ENCODE measurements at places on chromosomes 13 and 19. TPM values are rescaled to one million over a fixed set of nuclear protein-coding genes. Genes with fewer than 3 reads are reported as not detected.

GRCh38 chr13:109576331-109576813 lies 210.0 kb downstream of the IRS2 start:
- DNase-seq = no peak

- DNase-seq = no peak
Measured at GRCh38 chr13:84896128-84896527, 903.1 kb downstream of the SLITRK6 start.

DNA sequence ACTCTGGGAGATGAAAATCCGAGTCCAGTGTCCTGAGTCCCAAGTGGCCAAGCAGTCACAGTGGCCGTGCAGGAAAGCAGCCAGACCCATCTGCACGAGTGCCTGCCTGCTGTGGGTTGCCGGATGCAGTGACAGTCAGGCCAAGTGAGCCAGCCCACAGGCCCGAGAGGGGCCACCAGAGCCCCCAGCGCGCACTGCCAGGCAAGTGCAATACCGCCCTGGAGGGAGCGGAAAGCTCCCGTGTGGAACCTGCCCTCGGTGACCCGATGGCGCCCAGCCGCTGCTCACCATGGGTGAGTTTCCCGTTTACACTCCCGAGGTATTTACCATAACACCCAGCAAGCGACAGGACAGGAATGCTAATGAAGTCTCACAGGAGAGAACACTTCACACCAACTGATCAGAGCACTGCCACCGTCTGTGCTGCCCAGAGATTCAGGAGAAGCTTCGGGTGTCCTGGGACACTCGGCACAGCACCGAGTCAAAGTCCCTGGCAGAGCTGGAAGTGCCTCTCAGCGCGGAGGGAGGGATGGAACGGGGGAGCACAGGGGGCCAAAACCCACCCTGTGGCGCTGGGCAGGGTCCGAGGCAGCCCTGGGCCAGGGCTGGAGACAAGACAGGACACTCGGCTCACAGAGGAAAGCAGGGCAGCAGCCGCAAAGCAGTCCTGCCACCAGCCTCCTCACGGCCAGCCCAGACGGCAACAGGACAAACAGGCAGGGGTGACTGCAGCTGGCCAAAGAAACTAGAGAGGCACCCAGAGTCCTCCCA lies 21.3 kb upstream of the TINCR start:
- DNase-seq = peak; percentile 64

DNA sequence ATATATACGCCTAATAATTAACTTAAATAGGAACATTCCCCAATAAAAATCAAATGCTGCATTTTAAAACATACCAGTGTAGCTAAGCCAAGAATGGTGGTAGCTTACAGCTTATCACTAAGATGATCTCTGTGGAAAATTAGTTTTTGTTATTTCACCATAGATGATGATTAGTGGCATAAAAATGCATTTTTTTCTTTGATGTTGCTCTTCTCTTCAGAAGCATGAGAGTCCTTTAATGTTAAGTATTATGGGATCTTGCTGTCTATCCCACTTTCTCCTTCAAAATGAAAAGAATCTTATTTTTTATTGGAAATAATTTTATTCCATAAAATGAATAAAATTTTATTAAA lies 731.0 kb downstream of the SLITRK1 start:
- DNase-seq = no peak

GRCh38 chr19:38739440-38740256 lies 4.6 kb downstream of the CAPN12 start:
- peak; percentile 73 for DNase-seq

GRCh38 chr19:30888937-30889336 lies 460.3 kb downstream of the TSHZ3 start:
- no peak for DNase-seq

Gene WASF3
- total RNA-seq = 8.2 TPM

Gene ZNF582
- 6.9 TPM for total RNA-seq

Gene ACER1
- not detected for total RNA-seq

All from spleen (tissue), 13 donors.